Stimulated activated CD8-positive, alpha-beta memory T cell treated with anti-CD3 and anti-CD28 coated beads, Interleukin-7, amount 100 ng/mL, for 1 hour (primary cell): ENCODE measurements at places on chromosomes 11 and 22.

GRCh38 chr11:17734986-17735817 lies 621 bp downstream of the KCNC1 start:
- DNase-seq, result no peak

- DNase-seq, result no peak
Observed at GRCh38 chr11:22879630-22880029, 19.4 kb upstream of the CCDC179 start.

DNA sequence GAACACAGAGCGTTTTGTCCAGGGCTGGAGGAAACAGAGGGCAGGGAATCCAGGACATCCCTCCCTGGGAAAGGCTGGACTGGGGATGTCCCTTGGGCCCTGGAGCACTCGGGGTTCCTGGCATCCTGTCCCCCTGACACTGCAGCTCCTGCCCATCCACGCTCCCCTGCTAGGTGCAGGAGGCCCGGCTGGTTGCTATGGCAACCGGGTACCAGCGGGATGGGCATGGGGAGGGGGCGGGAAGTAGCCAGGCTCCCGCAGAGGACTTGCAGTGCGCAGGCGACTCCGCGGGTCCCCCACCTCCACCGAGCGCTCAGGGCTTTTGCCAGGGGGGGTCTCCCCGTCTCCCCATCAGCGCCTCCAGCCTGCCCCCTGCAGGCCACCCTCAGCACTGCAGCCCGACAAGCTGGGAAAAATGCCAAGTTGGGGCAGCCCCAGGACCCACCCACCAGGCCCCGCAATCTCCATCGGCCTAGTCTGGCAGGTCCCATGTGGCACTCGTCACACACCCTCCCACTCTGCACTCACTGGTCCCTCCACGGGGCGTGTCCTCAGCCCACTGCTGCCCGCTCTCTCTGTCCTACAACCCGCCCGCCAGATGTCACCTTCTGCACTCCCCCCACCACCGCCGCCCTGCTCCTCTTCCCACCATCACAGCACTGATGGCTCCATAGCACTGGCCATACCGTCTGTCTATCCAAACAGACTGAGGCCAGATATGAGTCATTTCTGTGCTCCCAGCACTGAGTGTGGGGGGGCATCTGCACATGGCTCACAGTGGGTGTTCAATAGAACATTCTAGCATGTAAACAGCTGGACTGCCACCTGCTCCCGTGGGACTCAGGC lies 31.5 kb downstream of the KIAA0930 start:
- no peak for DNase-seq

DNA sequence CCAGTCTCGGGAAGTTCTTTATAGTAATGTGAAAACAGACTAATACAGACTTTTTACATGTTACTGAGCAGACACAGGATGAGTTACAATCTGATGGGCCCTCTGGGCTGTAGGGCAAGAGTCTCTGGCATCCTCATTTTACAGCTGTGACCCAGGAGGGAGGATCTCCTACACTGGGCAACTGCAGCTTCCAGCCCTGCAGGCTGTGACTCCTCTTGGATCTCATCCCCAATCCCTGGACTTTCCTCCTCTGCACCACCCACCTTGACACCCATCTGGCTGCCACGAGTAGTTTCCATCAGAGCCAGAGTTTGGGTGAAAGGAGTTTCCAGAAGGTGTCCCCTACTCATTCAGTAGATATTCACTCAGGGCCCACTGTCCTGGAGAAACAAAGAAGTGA lies 48.9 kb upstream of the MYEOV start:
- DNase-seq, result no peak

GRCh38 chr11:32231909-32232493 lies 141.1 kb downstream of the RCN1 start:
- no peak for DNase-seq

DNA sequence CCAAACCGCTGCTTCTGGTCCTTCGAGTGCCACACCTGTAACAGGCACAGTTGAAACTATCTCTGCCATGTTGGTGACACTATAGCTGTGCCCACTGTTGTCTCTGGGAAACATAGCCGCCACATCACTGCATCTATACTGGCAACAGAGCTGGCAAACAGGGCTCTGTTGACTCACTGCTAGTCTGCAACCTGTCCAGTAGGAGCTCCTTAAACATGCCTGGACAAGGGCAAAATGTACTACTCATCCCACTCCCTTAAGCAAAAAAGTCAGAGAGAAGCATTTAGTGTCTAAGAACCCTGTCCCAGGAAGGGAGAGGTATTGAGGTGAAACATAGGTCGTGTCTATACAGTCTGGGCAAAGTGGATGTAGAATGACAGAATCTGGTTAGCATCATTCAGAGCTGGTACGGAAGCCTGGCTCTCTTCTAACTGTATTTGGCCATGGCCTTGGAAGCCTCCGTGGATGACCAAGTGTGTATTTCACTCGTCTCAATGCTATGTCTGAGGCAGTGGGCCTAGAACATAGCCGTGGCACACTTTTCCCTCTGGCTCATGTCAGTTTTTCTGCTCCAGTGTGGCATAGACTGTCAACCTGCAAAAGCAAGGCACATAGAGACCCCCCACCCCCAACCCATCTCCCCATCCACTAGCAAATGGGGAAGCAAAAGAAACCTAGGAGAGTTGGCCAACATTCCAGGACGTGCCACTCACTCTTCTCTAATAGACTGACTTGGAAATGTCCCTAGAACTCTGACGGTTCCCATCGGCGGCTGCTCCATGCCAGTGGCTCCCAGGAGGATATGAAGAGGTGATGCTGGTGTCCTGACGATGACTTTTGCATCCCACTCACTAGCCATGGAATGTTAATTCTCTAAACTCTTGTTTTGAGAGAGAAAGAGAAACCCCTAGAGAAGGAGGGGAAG lies 21.4 kb upstream of the PISD start:
- DNase-seq, result no peak

- DNase-seq, result no peak
Observed at GRCh38 chr11:114276077-114276476, 20.1 kb upstream of the NNMT start.

- DNase-seq, result no peak
Observed at GRCh38 chr11:86669424-86669823, 3.0 kb downstream of the ME3 start.

DNA sequence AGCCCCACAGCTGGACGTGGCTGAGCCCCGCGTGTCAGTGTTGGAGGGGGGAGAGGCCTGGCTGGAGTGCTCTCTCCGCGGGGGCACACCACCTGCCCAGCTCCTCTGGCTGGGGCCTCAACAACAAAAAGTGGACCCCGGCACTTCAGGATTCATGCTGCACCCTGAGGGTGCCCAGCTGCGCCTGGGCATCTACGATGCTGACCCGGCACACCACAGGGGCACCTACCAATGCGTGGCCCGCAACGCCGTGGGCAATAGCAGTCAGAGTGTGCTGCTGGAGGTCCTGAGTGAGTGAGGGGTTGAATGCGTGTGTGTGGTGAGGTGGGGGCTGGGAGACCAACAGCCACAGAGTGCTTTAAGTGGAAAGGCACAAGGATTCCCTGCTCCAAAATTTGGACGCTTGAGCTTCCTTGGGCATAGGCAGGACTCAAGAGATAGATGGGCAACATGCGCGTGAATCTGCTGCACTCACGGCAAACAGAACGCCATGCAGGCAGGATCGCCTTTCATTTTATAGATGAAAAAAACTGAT lies 7.6 kb downstream of the VSIG10L2 start:
- no peak for DNase-seq

DNA sequence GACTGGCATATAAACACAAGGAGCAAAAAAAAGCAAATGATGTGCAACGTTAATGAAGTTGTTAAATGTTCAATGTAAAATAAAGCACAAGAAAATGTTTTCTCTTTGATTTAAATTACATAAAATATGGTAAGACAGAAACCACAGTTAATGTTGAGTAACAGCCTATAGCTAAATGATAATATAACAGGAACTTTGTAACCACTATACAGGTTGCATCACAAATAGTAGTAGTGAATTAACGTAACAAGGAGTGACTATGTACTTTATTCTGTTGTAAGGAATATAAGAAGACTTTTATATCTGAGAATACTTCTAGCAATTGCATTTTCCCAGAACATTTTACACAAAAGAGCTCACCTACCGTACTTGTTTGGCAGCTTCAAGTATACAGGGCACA lies 16.9 kb downstream of the SAAL1 start:
- DNase-seq, result no peak

DNA sequence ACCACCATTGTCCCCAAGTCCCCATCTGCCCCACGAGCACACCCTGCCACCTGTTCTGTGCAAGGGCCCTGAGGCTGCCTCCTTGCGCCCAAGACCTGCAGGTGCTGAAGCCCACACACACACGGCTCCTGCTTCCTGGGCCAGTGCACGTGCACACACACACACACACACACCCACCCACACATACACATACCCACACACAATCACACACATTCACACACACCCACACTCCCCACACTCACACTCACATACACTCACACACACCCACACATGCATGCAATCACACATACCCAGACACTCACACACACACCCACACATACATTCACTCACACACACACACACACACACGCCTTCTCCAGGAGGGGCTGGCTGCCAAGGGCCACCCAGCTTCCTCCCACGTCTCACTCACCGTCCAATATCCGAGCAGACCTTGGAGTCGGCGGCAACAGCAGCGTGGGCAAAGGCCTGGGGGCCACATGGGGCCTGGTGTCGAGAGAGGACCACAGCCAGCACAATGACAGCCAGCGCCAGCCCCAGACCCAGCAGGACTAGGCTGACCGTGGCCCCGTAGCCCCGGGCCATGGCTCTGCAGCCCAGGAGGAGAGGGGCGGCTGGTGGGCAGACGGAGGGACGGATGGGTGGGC lies 616 bp downstream of the GGT5 start:
- no peak for DNase-seq

DNA sequence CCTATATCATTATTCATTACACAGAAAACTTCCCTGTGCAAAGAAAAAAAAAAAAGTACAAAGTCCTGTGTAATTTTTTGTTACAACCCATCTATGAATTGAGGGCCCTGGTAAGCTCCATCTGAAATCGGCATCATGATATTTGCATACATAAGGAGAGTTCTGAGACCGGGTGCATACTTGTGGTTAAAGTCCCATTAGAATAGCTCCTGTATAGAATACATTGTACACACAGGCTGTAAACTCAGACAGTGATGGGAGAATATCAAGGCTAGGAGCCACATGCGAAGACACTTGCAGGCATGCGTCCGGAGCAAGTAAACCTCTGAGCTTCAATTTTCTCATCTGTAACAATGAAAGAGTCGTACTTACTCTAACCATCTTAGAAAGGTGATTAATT lies 353.2 kb downstream of the ETS1 start:
- DNase-seq, result no peak

- no peak for DNase-seq
Observed at GRCh38 chr11:79362206-79362757, 78.5 kb downstream of the TENM4 start.

- DNase-seq, result no peak
Observed at GRCh38 chr11:19079643-19080440, 19.3 kb upstream of the MRGPRX2 start.

GRCh38 chr11:45379162-45379863 lies 93.2 kb upstream of the SYT13 start:
- no peak for DNase-seq

- DNase-seq, result no peak
Observed at GRCh38 chr11:76791861-76792260, 8.7 kb downstream of the TSKU start.

DNA sequence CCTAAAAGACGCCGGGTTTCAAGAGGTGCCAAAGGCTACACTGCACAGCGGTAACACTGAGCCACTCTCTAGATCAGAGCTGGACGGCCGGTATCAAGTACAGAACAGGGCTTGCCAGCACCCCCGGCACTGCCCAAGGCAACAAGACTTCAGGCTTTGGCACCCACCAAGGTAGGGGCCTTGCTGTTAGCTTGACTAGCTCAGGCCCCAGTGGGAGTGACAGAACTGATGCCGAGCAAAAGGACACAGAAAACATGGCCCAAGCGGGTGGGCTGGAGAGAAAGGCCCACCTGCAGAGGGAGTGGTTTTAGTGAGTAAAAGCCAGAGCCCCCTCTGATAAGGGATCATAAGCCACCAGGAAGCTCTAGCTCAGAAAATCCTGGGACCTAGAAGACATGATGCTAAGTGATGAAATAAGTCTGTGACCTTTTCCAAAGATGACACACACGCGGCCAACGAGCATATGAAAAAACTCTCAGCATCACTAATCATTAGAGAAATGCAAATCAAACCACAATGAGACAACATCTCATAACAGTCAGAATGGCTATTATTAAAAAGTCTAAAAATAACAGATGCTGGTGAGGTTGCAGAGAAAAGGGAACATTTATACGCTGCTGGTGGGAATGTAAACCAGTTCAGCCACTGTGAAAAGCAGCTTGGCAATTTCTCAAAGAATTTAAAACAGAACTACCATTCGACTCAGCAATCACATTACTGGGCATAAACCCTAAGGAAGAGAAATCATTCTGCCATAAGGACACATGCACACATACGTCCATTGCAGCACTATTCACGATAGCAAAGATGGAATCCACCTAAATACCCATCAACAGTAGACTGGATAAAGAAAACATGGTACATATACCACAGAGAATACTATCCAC lies 12.9 kb downstream of the EHD1 start:
- no peak for DNase-seq

DNA sequence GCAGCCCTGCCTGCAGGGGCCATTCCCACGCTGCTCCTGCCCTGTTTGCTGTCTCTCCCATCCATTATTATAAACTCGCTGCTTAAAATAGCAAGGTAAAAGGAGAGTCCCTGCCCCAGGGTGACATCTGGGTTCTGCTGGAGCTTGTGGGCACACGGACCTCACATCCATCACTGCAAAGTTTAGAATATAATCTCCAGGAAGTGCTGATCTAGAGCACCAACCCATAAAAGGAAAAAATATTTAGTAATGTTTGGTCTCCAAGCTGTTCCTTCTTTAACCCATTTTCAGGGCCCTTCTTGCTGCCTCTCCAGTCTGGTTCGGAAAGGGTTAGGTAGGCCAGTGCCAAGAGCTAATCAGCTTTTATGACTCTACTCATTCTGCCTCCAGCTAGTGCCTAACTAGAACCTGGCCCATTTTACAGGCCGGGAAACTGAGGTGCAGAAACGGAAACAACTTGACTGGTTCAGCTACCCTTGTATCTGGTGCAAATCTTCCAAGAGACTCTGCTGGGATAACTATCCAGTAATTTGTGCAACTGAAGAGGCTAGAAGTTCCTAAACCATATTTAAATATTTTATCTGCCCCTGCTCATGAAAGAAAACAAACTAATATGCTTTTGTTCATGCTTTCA lies 37.5 kb downstream of the IRAG1 start:
- no peak for DNase-seq

GRCh38 chr11:66846671-66847091 lies 3.4 kb downstream of the RCE1 start:
- no peak for DNase-seq

GRCh38 chr22:17921871-17922821 lies 102.2 kb downstream of the MICAL3 start:
- no peak for DNase-seq
